ENCODE measurements at places on chromosomes 4 and X.

DNA sequence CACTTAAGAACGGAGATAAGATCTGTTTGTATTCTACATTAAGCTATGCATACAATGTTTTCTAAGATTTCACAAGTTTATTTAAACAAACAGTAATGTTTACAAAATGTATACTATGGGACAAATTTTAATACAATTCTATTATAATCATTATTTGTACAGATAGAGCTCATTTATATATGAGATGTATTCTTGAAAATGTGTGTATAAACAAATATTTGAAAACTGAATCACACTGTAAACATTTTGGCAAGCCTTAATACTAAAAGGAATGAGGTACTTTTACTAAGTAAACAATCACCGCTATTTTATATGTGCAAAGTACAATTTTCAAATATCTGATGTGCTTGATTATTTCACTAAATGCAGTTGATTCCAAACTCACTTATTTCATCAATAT is 119.2 kb upstream of the MAB21L2 start:
- no peaks in the 10 kb centered on the region for H3K27me3 ChIP-seq
- no peak overlapping the region for H3K4me3 ChIP-seq
- no peak overlapping the region for H3K27ac ChIP-seq
- no peaks in the 10 kb centered on the region for H3K4me1 ChIP-seq

DNA sequence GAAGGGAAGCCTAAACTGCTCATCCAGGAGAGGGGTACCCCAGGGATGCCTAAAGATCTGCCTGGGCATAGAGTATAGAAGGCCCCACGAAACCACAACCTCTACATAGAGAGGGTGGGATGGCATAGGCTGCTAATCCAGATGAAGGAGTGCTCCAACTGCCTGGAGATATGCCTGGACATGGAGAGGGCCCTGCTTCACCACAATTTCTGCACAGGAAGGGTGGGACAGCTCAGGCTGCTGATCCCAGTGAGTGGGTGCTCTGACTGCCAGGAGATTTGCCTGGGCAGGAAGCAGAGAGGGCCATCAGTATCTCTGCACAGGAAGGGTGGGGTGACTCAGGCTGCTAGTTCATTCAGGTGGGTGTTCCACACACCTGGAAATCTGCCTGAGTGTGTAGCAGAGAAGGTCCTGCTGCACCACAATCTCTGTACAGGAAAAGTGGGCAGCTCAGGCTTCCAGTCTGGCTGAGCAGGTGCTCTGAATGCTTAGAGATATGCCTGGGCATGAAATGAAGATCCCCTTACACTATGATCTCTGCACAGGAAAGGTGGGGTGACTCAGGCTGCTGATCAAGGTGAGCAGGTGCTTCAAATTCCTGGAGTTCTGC is 61.1 kb downstream of the ZNF518B start:
- no peaks in the 10 kb centered on the region for H3K4me1 ChIP-seq
- peaks cover 11% of the 10 kb centered on the region for H3K36me3 ChIP-seq
- no peak overlapping the region for H3K4me3 ChIP-seq
- no peak overlapping the region for H3K27ac ChIP-seq

DNA sequence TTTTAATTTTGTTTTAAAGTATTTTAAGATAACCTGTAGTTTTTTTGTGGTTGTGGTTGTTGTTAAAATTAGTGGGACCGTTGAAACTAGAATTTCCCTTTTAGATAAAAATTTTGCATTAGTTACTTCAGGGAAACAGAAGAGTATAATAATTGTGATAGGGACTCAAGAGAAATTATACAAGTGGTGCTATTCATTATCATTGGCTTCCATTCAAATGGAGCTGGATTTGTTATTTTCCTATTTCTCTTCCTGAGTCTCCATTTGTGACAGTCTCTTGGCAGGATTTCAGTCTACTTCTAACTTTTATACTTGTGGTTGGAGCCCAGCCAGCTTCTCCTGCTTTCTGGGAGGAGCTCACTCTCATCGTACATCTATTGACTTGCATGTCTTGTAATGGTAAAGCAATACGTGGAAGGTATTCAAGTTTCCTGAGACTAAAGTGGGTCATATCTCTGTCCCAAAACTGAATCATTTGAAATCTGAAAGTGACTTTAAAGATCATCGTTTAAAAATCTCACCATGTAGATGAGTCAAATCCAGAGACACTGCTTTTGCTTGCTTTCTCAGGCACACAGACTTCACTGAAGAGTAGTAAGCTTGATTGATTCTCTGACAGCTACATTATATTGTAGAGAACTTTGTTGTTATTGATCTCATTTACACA is 155.8 kb downstream of the RPA4 start:
- H3K27ac ChIP-seq = no peak overlapping the region
- H3K36me3 ChIP-seq = peaks cover 9% of the 10 kb centered on the region
- peaks cover 5% of the 10 kb centered on the region for H3K4me1 ChIP-seq
- DNase-seq = no peak
- no peaks in the 10 kb centered on the region for H3K27me3 ChIP-seq

GRCh38 chr4:1393866-1394265 is 12.4 kb downstream of the NKX1-1 start:
- H3K4me1 ChIP-seq = no peaks in the 10 kb centered on the region
- H3K4me3 ChIP-seq = no peak overlapping the region
- H3K36me3 ChIP-seq = peaks cover 22% of the 10 kb centered on the region

- no peak for DNase-seq
- H3K36me3 ChIP-seq = 0 out of 2 replicates have a peak, but pooled peaks cover under 1% of the 10 kb centered on the region
- no peaks in the 10 kb centered on the region for H3K4me1 ChIP-seq
Measured at GRCh38 chr4:102596532-102596931, 95.4 kb downstream of the NFKB1 start.

DNA sequence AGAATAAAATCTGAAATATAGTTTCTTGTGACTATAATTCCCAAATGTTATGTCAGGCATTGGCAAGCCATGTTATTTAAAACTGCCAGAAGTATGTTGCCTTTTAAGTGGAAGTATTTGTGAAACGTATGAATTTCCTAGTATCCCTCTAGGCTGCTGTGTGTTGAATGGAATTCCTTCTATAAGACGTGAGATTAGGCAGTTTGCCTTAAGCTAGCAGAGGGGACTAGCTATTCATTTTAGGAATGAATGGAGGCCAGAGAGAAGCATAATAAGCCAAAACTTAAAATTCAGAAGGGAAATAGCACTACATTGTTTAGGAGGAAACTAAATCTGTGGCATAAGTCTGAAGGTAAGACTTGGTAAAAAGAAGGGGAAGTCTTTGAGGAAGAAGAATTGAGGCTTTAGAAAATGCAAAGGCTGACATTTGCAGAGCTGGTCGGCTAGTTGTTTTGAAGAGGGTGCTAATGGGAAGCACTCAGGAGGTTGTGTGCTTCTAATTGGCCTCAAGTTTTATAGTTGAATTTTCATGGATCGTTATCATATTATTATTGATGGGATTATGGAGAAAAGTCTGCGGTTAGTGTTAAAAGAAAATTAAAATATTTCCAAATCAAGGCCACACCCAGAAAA is 57.1 kb downstream of the TMEM131L start:
- no peak overlapping the region for H3K4me3 ChIP-seq
- H3K27me3 ChIP-seq = no peaks in the 10 kb centered on the region
- no peak for DNase-seq
- H3K27ac ChIP-seq = peak overlapping the region; percentile 48

GRCh38 chr4:73964862-73965611 is 16.8 kb downstream of the PF4 start:
- H3K4me1 ChIP-seq = peaks cover 3% of the 10 kb centered on the region
- H3K27me3 ChIP-seq = peaks cover 6% of the 10 kb centered on the region
- DNase-seq = peak; percentile 82
- H3K27ac ChIP-seq = no peak overlapping the region

DNA sequence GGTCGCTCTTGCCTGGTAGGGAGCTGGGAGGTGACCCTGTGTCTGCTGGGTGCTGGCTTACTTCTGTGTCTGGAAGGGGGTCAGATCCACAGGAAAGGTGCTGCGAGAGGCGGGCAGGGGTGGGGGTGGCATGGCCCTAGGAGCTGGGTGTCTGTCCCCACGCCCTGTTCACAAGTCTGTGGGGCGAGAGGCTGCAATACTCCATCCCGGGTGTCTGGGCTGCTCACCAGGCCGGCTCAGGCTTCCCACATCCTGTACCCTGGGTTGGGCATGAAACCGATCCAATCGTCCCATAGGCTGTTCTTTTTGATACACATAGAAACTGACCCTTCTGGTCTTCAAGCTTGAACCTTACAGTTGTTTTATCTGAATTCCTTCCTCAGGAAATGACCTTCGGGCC is 993 bp upstream of the CTAG2 start:
- no peak overlapping the region for H3K27ac ChIP-seq
- no peak overlapping the region for H3K4me3 ChIP-seq
- no peak for DNase-seq
- no peaks in the 10 kb centered on the region for H3K27me3 ChIP-seq

DNA sequence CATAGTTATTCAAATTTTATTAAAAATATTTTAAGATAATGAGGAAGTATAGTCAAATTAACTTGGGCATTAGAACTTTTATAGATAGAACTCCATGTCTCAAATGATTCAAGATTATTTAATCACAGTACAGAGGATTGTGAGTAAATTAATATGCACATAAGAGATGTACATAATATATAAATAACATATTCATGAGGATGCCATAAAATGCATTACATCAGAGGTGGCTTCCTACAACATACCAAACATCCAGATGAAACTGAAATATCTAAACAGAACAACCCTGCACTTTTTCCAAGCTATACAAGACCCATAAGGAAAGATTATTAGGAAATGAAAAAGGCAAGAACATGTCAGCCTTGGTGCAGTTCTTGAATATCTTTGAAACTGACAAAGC is 91.3 kb upstream of the NAP1L5 start:
- peaks cover 6% of the 10 kb centered on the region for H3K36me3 ChIP-seq
- DNase-seq = no peak
- no peak overlapping the region for H3K27ac ChIP-seq
- no peaks in the 10 kb centered on the region for H3K27me3 ChIP-seq

- peaks cover 3% of the 10 kb centered on the region for H3K27me3 ChIP-seq
- H3K4me3 ChIP-seq = no peak overlapping the region
- H3K27ac ChIP-seq = no peak overlapping the region
- H3K36me3 ChIP-seq = no peaks in the 10 kb centered on the region
Measured at GRCh38 chr4:105650190-105650589, 58.3 kb downstream of the INTS12 start.

Measured in WTC11 (cell line).